Activated T-helper 17 cell treated with anti-CD3 and anti-CD28 coated beads, Interleukin-2, amount 50 U/mL, for 72 hours (primary cell): ENCODE measurements at places on chromosomes 11 and 22.

- H3K36me3 ChIP-seq: peaks cover 78% of the 10 kb centered on the region
- H3K27me3 ChIP-seq: no peaks in the 10 kb centered on the region
- H3K27ac ChIP-seq: no peak overlapping the region
- H3K4me3 ChIP-seq: no peak overlapping the region
Observed at GRCh38 chr22:46946383-46946962, 184.0 kb downstream of the TBC1D22A start.

DNA sequence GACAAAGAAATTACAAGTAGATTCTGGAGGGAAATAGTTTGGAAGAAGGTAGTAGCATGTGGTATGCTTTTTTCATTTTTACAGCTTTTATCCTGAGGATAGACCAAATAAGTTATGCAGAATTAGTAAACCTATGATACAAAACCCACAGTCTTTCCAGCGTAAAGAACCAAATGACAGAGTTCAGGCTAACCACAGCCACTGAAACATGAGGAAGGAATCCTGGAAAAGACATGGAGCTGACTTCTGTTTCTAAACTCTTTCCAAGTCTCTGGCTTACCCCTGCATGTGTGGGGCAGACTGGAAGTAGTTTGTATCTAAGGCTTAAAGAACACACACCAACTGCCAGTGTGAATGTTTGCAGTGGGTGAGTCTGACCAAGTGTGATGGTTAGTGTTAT lies 258.4 kb upstream of the TENM4 start:
- H3K4me1 ChIP-seq: no peaks in the 10 kb centered on the region
- no peak for ATAC-seq
- no peak overlapping the region for H3K27ac ChIP-seq
- H3K36me3 ChIP-seq: no peaks in the 10 kb centered on the region
- H3K4me3 ChIP-seq: no peak overlapping the region

GRCh38 chr11:12066056-12066798 lies 44.2 kb upstream of the MICAL2 start:
- peak overlapping the region; percentile 15 for H3K27ac ChIP-seq
- no peaks in the 10 kb centered on the region for H3K36me3 ChIP-seq
- no peak overlapping the region for H3K4me3 ChIP-seq
- ATAC-seq: peak; percentile 38

GRCh38 chr22:49972163-49973017 lies 11.8 kb downstream of the PIM3 start:
- H3K27ac ChIP-seq: no peak overlapping the region
- H3K4me3 ChIP-seq: no peak overlapping the region
- H3K27me3 ChIP-seq: no peaks in the 10 kb centered on the region
- ATAC-seq: no peak
- peaks cover 13% of the 10 kb centered on the region for H3K4me1 ChIP-seq
- peaks cover 32% of the 10 kb centered on the region for H3K36me3 ChIP-seq

DNA sequence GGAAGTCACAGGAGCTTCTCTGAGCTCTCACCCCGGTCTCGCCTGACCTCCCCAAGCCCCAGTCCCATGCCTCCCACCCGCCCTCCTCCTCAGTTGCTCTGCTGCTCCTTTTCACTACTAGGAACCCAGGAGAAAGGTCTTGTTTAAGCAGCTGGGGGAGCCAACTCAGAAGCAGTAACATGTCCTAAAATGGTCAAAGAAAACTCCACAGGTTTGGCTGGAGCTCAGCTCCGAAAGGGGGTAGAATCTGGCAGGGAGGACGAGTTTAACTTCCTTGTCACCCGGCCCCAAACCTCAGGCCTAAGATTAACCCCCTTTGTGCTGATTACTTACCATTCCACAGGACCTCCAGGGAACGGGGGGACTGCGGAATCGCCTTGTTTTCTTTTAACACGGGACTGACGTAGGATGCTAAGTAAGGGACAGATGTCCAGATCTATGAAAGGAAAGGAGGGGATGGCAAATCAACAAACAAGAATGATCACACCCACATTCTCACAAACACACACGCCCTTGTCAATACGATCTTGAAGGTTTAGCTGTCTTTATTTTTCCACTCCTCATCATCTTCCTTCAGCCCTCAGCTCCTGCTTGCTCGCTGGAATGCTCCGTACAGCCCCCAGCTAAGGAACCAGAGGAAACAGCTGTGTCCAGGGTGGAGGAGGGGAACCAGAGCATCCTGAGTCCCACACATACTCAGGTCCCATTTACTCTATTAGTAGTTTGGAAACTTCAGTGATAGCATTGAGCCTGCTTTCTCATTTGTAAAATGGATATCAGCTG lies 13.5 kb downstream of the PCSK7 start:
- H3K4me3 ChIP-seq: no peak overlapping the region
- H3K27ac ChIP-seq: peak overlapping the region; percentile 28
- no peak for ATAC-seq
- peaks cover 100% of the 10 kb centered on the region for H3K36me3 ChIP-seq

GRCh38 chr22:40991298-40991697 lies 40.1 kb downstream of the RBX1 start:
- H3K4me3 ChIP-seq: no peak overlapping the region
- H3K4me1 ChIP-seq: peaks cover 5% of the 10 kb centered on the region
- H3K36me3 ChIP-seq: no peaks in the 10 kb centered on the region
- no peak for ATAC-seq
- H3K27ac ChIP-seq: no peak overlapping the region

GRCh38 chr11:9265211-9266131 lies at the start of gene DENND5A:
Gene DENND5A (minus strand): TSS chr11:9265350. CDS start chr11:9265069, 281 bp downstream.
- peak within 1 kb of the TSS; percentile 95 for H3K27ac ChIP-seq
- H3K36me3 ChIP-seq: peaks cover 10% of the 10 kb centered on the region
- H3K4me1 ChIP-seq: peaks cover 25% of the 10 kb centered on the region
- peak; percentile 51 for ATAC-seq

DNA sequence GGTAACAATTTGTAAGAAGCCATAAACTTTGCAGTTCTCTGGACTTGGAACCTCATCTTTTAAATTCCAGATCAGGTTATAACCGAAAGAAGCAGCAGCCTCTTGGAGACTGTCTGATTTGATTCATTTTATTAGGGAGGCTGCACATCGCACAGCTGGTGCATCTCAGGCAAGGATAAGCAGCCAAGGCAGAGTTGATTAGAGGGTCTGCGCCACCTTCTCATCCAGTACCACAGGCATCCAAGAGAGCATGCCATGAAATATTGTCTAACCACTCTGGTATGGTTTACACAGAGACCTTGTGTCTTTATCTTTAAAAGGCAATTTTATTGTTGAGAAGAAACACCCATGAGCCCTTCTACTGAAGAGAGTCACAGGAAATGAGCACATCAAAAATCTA lies 16.2 kb upstream of the CWF19L2 start:
- no peak for ATAC-seq
- no peaks in the 10 kb centered on the region for H3K4me1 ChIP-seq
- peaks cover 53% of the 10 kb centered on the region for H3K27me3 ChIP-seq
- H3K36me3 ChIP-seq: no peaks in the 10 kb centered on the region
- H3K27ac ChIP-seq: no peak overlapping the region
